Right lobe of liver (tissue), 6 donors: ENCODE measurements at places on chromosomes 4 and X. TPM values are rescaled to one million over a fixed set of nuclear protein-coding genes. Genes with fewer than 3 reads are reported as not detected.

- H3K27me3 ChIP-seq = no peaks in the 10 kb centered on the region
- H3K4me3 ChIP-seq = peak within 1 kb of the TSS; percentile 37
- peaks cover 7% of the 10 kb centered on the region for H3K4me1 ChIP-seq
- no peaks in the 10 kb centered on the region for H3K36me3 ChIP-seq
- no peak for DNase-seq
Observed at GRCh38 chr4:69860052-69860451, at the start of gene SULT1E1. Gene SULT1E1, minus strand, starts transcription at chr4:69860145. Its CDS starts 2,501 bp downstream, at chr4:69857644.

GRCh38 chrX:39550795-39551361, 546.9 kb downstream of the BCOR start:
- H3K27me3 ChIP-seq = no peaks in the 10 kb centered on the region
- no peaks in the 10 kb centered on the region for H3K4me1 ChIP-seq
- no peak overlapping the region for H3K27ac ChIP-seq
- DNase-seq = no peak

- no peaks in the 10 kb centered on the region for H3K36me3 ChIP-seq
- no peaks in the 10 kb centered on the region for H3K27me3 ChIP-seq
- peak; percentile 1 for DNase-seq
- no peak overlapping the region for H3K27ac ChIP-seq
Observed at GRCh38 chrX:71111921-71112431, 599 bp upstream of the IL2RG start.

DNA sequence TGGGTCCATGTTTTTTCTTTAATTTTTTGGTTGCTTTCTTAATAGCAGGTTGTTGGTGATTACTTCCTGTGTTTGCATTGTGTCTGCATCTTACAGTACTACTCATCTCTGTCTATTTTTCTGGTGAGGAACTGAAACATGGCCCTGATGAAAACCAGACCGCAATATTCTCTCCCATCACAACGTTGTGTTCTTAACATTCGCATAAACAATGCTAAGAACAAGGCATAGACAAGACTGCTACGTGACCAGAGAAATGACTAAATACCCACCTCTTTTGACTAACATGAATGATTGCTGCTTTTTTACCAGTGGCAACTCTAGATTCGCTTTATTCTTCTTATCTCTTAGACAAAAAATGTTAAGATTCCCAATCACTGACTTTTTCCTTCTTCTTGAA, 179.1 kb downstream of the GC start:
- H3K4me1 ChIP-seq = peaks cover 5% of the 10 kb centered on the region
- H3K36me3 ChIP-seq = no peaks in the 10 kb centered on the region
- DNase-seq = no peak
- H3K4me3 ChIP-seq = no peak overlapping the region
- no peak overlapping the region for H3K27ac ChIP-seq

DNA sequence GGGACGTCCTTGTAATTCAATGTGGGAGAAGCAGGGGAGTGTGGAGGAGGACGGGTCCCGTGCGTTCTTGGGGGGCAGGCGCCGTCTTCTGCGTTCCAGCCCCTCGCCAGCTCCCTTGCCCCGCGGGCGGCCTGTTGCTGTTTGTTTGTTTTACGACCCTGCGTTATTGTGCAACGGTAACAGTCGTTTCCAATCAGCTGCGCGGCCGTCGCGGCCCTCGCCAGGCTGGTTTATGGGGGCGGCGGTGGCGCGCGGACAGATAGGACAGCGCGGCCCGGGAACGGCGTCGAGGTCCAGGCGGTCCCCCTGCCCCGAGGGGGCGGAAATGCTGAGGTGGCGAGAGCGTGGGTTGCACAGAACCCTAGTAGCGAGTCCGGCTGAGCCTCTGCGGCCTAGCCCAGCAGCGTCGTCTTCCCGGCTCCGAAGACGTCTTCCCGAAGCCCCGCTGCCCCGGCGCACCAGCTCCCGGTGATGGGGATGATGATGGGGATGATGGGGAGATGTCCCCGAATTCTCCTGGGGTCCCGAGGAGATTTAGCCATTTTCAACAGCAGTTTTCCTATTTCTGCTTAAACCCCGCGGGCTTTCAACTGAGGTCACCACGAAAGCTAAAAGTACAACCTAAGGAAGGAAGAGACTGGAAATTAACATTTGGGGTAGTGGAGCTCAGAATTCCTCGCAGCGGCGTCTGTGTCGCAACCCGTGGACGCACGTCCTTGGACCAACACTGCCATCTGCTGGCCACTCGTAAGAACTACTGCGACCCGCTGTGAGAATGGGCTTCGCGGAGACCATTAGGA, 4.8 kb downstream of the PDGFRA start:
- H3K4me3 ChIP-seq = peak overlapping the region; percentile 52
- H3K36me3 ChIP-seq = no peaks in the 10 kb centered on the region
- peak; percentile 80 for DNase-seq
- H3K4me1 ChIP-seq = no peaks in the 10 kb centered on the region

GRCh38 chr4:87270144-87270543, 49.7 kb upstream of the KLHL8 start:
- H3K4me3 ChIP-seq = no peak overlapping the region
- no peaks in the 10 kb centered on the region for H3K4me1 ChIP-seq
- H3K36me3 ChIP-seq = no peaks in the 10 kb centered on the region
- H3K27me3 ChIP-seq = no peaks in the 10 kb centered on the region

F11 gene
- total RNA-seq = 179 TPM

TGIF2LX gene
- total RNA-seq = not detected

TSC22D3 gene
- total RNA-seq = 110 TPM
